ENCODE measurements at places on chromosomes 5 and 9.
A peak's percentile ranks its signal among the peaks of the same experiment; 100 is the strongest.

GRCh38 chr5:38866362-38867031 lies 20.7 kb downstream of the OSMR start:
- no peak for DNase-seq

DNA sequence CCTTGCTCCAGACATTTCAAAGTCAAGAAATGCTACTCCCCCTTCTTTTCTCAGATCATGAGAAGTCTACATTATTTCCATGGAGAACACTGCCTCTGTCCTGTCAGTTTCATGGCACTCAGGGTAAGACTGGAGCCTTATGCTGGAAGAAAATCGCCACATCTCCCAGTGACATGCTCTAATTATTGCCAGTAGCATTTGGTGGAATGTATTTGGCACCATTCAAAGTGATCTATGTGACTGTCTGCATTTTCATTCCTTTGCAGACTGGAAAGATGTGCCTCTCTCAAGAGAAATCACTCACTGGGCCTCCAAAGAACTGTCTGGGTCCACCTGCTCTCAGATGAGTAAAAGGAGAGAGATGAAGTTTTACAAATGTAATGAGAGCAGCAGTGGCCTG lies 840 bp upstream of the PLCXD3 start:
- no peak for DNase-seq

DNA sequence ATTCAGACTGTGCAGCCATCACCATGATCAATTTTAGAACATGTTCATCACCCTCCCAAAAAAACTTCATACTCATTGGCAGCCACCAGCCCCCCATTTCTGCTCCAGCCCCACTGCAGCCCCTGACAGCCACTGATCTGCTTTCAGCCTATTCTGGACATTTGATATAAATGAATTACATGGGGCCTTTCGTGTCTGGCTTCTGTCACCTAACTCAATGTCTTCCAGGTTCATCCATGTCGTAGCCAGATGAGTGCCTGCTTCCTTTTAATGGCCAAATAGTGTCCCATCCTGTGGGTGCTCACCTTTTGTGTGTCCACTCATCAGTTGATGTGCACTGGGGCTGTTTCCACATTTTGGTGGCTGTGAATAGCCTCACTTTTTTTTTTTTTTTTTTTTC lies 63.5 kb downstream of the HMCN2 start:
- no peak for DNase-seq

GRCh38 chr5:143955141-143955540 lies 143.2 kb downstream of the HMHB1 start:
- peak; percentile 26 for DNase-seq

- DNase-seq: no peak
Measured at GRCh38 chr9:87378676-87379075, 119.0 kb upstream of the DAPK1 start.

DNA sequence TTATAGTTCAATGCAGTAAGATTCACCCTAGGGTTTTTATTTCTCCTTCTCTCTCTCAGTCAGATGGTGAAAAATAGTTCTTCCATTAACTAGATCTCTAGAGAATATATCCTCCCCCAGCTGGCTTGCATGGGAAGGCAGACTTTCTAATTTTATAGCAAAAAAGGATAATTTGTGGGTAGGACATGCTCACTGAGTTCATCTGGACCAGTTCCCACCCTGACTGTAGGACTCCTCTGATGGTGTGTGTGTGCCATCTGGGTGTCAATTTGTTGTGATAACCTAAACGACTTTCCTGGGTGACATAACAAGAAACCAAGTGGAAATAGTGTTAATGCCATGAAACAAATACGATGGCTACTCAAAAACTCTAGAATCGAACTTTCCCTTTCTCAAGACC lies 44.9 kb downstream of the APBA1 start:
- no peak for DNase-seq

GRCh38 chr9:121367306-121368137 lies 2.5 kb downstream of the STOM start:
- DNase-seq: no peak

- DNase-seq: no peak
Measured at GRCh38 chr5:178232920-178233429, 373 bp upstream of the PHYKPL start.

GRCh38 chr5:158407824-158408195 lies 548.9 kb upstream of the CLINT1 start:
- no peak for DNase-seq

DNA sequence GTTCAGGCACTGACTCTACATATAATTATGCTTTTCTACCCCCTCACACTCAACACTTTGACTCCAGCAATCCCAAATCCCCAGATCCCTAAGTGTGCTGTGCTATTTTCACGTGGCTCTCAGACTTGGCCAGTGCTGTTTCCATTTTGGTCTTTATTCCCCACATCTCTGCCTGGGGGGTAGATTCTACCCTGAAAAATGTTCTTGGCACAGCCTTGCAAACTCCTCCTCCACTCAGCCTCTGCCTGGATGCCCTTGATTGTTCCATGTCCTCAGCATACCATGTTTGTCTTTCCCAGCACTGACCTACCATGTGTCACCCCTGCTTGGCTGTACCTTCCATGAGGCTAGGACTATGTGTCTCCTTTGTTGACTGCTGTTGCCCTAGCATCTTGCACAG lies 43.0 kb downstream of the FXN start:
- DNase-seq: no peak

GRCh38 chr5:56326770-56327169 lies 93.6 kb upstream of the ANKRD55 start:
- no peak for DNase-seq

- no peak for DNase-seq
Measured at GRCh38 chr9:92762781-92763708, 1.6 kb downstream of the BICD2 start.

- DNase-seq: no peak
Measured at GRCh38 chr9:99773468-99774138, 48.1 kb upstream of the NR4A3 start.

GRCh38 chr5:71786337-71787055 lies 67.4 kb downstream of the CARTPT start:
- no peak for DNase-seq

DNA sequence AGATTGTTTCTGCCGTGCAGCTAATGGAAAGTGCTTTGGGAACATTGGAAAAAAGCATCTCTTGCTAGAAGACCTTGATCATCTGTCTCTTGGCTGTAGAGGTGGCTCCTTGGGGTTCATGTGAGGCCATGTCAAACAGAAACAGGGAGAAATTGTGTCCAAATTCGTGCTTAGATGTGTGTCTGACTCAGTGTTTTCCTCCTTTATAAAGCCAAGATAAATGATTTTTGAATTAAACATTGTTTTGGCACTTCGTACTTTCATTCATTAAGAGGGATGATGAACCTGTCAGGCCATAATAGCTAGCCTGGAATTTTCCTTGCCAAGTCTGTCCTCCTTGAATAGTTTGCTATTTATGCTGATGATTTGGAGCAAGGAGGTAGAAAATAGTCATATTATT lies 143.8 kb downstream of the FBXL7 start:
- DNase-seq: no peak

DNA sequence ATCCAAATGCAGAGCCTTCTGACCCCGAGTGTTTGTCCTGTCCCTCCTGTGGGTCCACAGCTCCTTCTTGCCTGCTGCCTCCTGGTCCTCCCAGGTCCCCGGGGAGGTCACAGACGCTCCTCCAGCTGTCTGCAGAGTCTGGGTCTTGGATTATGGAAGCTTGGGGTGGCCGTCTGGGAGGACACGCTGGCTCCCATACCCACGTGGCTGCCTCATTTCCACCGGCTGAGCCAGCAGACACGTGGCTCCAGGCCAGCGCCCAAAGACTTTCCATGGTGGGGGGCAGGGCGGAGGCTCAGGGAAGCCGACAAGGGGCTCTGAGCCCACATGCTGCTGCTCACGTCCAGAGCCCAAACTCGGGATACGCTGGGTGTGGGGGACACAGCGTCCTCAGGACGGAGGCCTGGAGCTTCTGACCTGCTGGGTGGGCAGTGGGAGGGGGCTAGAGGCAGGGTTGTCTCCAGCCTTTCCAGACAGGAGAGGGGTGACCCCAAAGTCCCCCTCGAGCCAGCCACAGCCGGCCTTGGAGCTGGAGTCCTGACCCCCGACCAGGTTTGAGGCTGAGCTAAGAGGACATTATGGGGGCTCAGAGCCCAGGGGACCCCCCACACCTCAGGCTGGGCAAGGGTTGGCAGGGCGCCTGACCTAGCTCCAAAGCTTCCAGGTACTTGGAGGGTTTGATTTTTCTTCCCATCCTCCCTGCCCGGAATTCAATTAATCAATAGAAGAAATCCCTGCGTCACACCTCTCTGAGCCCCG lies 24.2 kb upstream of the RNU6ATAC start:
- DNase-seq: no peak

GRCh38 chr9:9913276-9913832 lies 699.4 kb downstream of the PTPRD start:
- no peak for DNase-seq

DNA sequence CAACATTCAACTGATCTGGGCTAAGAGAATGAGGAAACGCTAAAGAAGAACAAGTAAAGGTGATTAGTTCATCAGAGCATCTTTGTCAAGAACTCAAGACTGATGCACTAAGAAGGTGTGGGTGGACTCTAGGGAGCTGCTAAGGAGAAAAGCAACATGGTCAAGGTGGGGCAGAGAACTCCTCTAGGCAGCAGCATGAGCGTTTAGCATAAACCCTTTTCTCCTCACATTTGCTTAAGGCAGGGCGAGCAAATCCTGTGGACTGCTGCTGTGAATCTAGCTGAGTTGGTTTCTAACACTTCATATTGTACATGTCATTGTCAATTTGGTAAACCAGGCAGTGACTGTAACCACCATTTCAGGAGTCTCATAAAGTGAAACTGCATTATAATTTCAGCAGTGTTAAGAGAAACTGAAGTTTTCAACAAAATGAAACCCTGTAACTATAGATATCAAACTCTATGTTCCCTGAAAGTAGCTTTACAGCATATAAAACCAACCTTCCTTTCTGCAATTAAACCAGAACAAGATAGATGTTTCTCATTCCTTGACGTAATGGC lies 45.9 kb upstream of the MAN2A1 start:
- no peak for DNase-seq

- no peak for DNase-seq
Measured at GRCh38 chr9:124035001-124035650, 23.6 kb downstream of the LHX2 start.

DNA sequence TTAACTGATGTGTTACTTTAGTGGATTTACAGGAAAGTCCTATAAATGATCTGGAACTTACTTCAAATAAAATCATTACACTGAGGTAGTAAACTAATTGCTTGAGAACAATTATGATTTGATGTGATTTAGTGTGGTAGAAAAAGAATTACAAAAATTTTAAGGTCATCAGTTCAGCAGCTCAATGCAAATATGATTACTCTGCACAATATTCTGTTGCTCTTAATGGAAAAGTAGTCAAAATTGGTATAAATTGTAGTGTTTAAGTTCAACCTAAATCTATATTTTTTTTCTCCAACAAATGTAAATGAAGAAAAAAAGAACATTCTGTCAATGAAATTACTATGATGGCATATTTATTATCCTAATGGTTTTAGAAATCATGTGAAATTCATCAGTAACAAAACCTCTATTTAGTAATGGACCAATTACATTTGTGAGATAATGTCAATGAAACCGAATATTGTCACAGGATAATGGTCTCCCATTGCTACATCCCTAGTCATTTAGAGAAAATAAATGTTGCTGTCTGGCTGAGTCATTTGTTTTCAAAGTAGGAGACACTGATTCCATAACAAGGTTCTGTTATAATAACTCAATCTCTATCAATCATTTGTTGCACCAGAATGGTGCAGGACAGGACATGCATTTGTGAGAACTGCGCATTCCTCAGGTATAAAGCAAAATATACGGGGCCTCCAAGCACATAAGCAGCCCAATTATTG lies 177.1 kb downstream of the NFIB start:
- DNase-seq: no peak

GRCh38 chr9:129675620-129676019 lies 10.2 kb downstream of the PRRX2 start:
- no peak for DNase-seq

GRCh38 chr5:178377583-178378270 lies 145.1 kb upstream of the PHYKPL start:
- DNase-seq: no peak

DNA sequence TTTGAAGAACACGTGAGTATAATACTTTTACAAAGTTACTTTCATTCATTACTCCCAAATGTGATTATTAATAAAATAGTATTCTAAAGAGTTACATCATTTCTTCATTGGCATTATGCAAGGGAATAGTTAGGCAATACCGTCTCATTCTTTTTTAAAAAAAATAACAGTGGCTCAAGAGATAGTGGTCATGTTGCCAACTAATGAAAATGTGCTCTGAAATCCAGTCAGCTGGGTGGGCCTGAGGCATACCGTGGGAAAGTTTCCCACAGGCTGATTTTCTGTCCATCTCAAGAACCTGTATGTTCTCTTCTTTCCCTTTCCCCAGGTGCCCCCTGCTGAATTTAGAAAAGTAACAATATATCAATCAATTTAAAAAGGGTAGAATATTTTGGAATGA lies 40.8 kb upstream of the ROPN1L start:
- DNase-seq: no peak

GRCh38 chr9:89078860-89079259 lies 87.6 kb downstream of the S1PR3 start:
- peak; percentile 20 for DNase-seq

GRCh38 chr5:80192507-80193241 lies 63.2 kb downstream of the SERINC5 start:
- DNase-seq: no peak

GRCh38 chr5:55159763-55160492 lies at the start of gene GPX8:
Gene GPX8 (plus strand): TSS chr5:55160171. CDS start chr5:55160193, 22 bp downstream.
- peak; percentile 85 for DNase-seq

- DNase-seq: no peak
Measured at GRCh38 chr5:148857474-148857873, 31.1 kb downstream of the ADRB2 start.

DNA sequence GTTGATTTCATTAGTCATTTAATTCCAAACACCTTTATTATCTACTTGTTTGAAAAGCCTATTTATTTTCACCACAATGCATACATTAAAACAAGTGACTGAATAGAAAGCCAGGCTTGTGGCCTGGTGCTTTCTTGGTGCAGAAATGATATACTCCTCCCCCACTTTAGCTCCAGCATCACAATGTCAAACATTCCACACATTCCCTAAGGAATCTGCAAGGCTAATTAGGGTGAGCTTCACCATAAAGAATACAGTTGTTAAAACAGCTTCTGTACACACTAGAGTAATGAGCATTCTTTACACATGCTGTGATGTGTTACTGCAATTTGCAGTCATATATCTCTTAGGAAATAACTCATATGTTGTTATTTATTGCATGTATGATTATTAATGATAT lies 705.7 kb downstream of the CETN3 start:
- peak; percentile 88 for DNase-seq

- DNase-seq: no peak
Measured at GRCh38 chr9:129646252-129646651, 4.3 kb upstream of the ASB6 start.

- DNase-seq: no peak
Measured at GRCh38 chr9:122229485-122229837, 704 bp upstream of the LHX6 start.

DNA sequence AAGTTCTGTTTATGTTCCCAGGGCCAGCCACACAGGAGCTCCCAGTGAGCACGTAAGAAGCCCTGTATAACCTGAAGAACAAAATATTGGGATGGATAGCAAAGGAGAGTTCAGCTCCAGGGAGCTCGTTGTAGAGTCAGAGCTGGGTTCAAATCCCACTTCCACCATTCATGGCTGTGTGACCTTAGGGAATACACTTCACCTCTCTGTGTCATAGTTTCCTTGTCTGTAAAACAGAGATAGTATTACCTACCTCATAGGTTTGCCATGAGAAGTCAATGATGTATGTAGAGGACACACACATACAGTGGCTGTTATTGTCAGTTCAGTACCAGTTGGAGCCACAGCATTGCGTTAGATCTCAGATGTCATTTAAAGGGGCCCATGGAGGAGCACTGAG lies 67.4 kb downstream of the MACROH2A1 start:
- DNase-seq: no peak
